ENCODE measurements at places on chromosomes 1 and 21.

DNA sequence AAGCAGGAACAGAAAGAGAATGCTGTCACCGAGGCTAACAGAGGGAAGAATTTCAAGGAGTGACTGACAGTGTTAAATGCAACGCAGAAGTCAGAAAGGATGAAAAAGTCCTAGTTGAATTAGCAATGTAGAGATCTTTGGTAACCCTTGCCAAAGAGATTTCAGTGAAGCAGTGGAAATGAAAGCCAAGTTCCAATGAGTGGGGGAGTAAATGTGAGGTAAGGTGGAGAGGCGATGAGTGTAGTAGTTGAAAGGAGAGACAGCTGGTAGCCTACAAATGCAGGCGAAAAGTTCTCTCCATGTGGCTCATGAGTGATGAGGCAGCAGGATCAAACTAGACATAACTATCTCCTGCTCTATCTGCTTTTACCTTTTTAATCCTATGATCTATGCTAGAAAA lies 74.6 kb upstream of the IPO9 start:
- no peak for DNase-seq

GRCh38 chr21:45508607-45509565 lies 33.4 kb downstream of the SLC19A1 start:
- no peak for DNase-seq

DNA sequence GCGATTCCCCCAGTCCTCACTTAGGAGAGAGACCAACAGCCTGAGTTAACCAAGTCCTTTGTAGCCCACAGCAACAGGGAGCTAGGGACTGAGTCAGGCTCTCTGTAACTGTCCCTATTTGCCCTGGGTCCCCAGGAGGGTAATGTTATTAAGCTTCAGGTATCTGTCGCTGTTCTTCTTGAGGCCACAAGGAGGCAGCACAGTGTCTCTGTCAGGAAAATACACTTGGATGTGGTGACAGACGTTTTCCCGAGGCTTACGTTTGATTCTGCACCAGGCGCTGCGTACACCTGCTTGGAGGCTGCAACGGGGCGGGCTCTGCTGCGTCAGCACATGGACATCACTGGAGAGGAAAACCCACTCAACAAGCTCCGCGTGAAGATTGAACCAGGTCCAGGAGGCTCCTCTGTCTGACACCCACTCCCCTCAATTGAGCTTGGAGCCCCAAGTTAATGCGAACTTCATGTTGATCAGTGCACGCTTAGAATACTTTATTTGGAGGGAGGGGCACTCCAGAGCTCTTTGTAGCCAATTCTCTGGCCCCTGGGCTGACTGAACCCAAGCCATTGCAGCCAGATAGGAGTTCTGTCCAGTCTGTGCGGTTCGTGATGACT lies 10.7 kb upstream of the ELF3 start:
- DNase-seq = peak; percentile 65

DNA sequence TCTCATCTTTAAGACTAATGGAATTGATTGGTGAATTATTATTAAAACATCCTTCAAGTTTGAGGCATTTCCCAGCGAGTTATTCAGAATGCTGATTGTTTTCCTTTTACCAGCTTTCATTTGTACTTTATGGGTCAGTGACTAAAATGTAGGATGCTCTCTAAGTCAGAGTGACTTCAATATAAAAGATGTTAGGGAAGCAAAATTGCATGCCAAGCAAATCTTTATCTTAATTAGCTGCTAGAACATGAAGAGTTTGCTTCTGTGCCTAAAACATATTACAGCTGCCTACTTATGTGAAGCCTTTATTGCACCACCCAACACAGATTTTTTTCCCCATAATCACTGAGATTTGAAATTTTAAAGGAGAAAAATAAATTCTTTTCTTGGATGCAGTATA lies 79.8 kb upstream of the CYYR1 start:
- DNase-seq = no peak

DNA sequence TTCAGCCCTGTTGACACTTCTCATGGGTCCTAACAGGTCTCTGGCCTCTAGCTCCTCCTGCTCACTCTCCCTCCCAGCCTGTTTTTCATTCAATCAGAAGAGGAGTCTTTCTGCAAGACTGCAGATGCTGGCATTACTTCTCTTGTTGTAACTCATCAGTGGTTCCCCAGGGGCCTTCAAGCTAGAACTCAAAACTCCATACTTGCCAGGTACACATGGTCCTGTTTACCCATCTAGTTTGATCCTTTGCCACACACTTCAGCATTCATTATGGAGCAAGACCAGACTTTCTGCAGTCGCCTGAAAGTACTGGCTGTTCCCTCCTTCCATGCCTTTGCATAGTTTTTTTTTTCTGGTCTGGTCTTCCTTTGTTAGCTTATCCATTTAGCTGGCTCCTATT lies 47.9 kb downstream of the SERBP1 start:
- DNase-seq = no peak

GRCh38 chr1:210296682-210297081 lies 32.0 kb upstream of the HHAT start:
- no peak for DNase-seq

DNA sequence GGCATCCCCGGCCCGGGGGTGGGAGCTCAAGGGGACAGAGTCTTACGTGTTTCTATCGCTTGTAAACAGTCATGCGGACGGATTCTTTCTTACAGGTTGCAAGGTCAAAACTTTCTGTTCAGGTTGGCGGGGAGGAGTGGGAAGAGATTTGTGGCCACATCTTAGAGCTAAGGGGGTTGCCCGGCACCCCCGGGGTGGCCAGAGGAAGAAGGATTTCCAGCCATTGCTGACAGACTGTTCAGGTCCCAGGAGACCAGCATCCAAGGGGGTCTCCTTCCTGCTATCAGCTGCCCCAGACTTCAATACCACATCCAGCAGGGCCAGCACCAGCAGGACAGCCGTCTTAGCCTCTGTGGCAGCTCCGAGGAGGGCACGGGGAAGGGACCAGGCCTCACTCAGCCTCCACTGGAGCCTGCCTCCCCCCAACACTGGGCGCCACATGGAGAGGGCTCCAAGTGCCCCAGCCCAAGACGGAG lies 52.0 kb downstream of the KIF21B start:
- no peak for DNase-seq

- DNase-seq = no peak
Measured at GRCh38 chr1:222911866-222912265, 97.0 kb downstream of the DISP1 start.

GRCh38 chr1:164801246-164801731 lies 242.3 kb downstream of the PBX1 start:
- DNase-seq = no peak

DNA sequence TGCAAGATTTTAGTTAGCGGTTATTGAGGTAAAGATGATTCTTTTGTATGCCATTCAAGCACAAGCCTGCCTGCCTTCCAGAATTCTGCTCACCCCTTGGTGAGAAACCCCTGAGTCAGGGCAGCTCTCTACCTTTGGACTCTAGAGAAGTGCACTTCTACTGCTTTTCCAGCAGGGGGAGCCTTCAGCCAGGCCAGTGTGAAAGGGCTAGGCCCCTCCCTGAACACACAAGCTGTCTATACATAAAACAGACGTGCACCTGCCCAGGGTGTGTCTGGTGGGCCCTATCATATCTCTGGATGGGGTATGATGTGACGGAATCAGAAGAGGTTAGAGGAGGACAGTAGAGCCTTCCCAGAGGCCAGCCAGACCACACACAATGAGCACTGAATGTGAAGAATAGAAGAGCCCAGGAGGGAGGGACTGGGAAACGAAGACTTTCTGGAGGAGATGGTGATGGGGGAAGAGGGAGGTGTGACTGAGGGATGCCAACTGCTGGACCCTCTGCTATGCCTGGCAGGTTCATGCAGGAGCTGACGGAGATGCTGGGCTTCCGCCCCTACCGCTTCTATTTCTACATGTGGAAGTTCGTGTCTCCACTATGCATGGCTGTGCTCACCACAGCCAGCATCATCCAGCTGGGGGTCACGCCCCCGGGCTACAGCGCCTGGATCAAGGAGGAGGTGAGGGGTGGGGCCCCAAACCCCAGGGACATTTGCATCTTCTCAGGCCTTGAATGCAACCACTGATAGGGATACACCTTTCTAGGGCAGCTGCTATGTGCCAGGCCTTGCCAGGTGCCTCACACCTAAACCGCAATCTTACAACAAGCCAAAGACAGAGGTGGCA lies 13.0 kb upstream of the KCNC4 start:
- peak; percentile 90 for DNase-seq

DNA sequence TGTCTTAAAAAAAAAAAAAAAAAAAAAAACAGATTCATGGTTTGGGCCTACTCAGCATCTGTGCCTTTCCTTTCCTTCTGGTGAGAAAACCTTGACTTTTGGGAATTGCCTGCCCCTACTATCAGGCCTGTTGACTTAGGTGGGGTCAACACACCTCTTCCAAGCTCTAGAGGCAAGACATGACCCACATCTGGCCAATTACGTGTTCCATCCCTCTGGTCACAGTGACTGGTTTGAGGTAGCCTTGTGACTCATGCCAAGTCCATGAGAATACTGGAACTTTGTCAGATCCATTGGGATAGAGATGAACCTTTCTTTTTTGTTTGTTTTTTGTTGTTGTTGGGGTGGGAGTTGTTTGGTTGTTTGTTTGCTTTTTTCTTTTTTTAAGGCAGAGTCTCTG lies 37.3 kb upstream of the KHDRBS1 start:
- peak; percentile 37 for DNase-seq

DNA sequence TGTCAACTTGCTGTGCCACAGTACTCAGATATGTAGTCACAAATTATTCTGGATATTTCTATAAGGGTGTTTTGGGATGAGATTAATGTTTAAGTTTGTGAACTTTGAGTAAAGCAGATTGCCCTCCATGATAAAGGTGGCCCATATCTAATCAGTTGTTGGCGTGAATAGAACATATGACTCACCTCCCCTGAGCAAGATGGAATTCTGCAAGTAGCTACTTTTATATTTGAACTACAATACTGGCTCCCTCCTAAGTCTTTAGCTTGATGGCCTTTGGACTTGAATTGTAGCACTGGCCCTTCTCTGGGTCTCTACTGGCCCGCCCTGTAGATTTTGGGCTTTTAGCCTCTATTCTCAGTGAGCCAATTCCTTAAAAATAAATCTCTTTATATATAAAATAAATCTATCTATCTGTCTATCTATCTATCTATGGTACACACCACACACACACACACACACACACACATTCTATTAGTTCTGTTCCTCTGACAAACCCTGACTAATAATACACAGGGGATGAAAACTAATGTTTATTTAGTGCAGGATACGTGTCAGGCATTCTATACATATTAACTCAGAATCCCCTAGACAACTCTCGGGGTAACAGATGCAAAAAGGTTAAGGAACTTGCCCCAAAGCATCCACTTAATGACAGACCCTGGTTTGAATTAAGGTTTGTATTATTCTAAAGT lies 37.9 kb upstream of the PDC start:
- peak; percentile 13 for DNase-seq

GRCh38 chr1:6917067-6917466 lies 131.8 kb downstream of the CAMTA1 start:
- no peak for DNase-seq

DNA sequence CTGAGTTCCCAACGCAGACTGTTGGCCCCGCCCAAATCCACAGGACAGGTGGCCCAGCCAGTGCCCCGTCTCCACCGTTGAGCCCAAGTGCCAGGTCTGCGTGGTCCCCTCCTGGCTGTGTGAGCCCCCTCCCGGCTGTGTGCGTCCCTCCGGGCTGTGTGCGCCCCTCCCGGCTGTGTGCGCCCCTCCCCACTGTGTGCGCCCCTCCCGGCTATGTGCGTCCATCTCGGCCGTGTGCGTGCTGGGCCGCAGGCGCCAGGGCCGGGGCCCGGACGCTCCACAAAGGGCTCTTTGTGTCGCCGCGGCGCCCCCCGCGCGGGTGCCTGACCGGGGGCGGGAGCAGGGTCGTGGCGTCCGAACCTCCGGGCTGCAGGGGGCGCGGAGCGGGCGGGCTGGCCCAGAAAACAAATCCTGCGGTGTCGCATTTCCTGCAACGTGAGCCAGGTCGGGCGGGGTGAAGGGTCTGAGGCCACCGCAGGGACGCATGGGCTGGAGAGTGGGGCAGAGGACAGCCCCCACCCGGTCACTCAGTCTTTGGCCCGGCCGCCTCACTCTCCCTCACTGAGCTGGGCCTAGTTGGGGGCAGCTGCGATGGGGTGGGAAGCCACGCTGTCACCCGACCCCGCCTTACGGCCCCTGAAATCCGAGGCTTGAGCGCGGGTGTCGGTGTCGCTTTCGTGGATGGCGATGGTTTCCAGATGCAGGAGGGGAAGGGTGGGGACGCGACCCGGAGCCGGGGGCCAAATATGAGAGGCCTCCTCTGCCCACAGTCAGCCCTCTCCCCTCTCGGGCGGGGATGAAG lies 18.8 kb downstream of the TNFRSF25 start:
- DNase-seq = no peak

- DNase-seq = no peak
Measured at GRCh38 chr1:47210666-47211065, 20.8 kb upstream of the PDZK1IP1 start.

All from GM03348 (cell line).